Stimulated activated CD8-positive, alpha-beta memory T cell treated with anti-CD3 and anti-CD28 coated beads, Interleukin-7, amount 100 ng/mL, for 1 hour (primary cell): ENCODE measurements at places on chromosomes 12 and 14.

GRCh38 chr12:43852744-43853143 is 16.9 kb downstream of the TMEM117 start:
- no peak for DNase-seq

- DNase-seq = no peak
Measured at GRCh38 chr14:56738020-56738419, 72.3 kb downstream of the OTX2 start.

- DNase-seq = no peak
Measured at GRCh38 chr12:95474660-95474958, 657 bp downstream of the METAP2 start.

- peak; percentile 53 for DNase-seq
Measured at GRCh38 chr14:22561661-22562579, 27.1 kb downstream of the DAD1 start.

GRCh38 chr14:37597914-37598746 is 2.7 kb downstream of the TTC6 start:
- no peak for DNase-seq

GRCh38 chr12:6703631-6704030 is 3.0 kb upstream of the PIANP start:
- DNase-seq = no peak

DNA sequence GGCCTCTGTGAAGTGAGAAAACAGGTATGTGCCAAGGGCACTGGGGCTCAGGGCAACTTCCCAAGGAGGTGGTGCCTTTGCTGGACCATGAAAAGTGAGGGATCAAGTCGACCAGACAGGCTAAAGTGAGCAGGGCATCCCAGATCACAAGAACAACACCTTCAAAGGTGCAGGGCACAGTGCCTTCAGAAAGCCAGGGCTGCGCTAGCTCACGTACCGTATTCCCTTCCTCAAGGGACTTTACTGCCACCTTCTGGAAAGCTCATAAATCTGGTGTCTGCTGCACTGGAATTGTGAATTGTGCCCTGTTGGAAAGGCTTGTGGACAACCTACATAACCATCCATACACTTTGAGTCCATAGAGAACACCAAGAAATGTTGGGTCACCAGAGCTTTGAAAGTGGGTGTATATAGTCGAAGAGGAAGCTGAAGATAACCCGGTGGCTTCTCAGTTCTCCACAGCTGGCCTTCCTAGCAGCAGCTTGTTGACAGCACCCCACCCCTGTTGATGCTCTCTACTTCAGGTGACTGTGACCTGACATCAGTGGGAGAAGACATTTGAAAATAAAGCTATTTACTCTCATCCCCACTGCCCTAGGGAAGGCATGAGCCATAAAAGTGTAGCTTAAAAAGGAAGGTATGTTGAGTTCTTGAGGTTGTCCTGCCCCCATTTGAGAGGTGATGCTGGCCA is 24.5 kb downstream of the FIGNL2 start:
- no peak for DNase-seq

- no peak for DNase-seq
Measured at GRCh38 chr14:51638071-51638944, 13.4 kb upstream of the FRMD6 start.

DNA sequence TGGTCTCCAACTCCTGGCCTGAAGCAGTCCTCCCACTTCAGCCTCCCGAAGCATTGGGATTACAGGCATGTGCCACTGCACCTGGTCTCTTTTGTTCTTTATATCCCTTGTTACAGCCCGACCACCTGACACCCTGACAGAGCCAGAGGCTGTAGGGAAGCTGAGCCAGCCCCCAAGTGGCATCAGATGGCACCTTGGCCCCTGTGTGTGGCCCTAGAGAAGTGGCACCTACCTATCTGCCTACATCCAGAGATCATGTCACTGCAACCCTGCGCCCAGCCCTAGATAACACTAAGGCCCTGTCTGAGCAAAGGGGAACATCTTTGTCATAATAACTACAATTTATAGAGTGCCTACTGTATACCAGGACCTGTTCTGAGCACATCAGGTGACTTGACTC is 235.0 kb downstream of the AACS start:
- DNase-seq = no peak

GRCh38 chr12:112199136-112199535 is 73.8 kb downstream of the TRAFD1 start:
- DNase-seq = no peak

GRCh38 chr14:69087061-69087461 is 65.9 kb downstream of the DCAF5 start:
- DNase-seq = no peak

GRCh38 chr14:50963919-50964318 is 19.6 kb upstream of the PYGL start:
- no peak for DNase-seq

- no peak for DNase-seq
Measured at GRCh38 chr14:99047441-99048031, 224.5 kb downstream of the BCL11B start.

DNA sequence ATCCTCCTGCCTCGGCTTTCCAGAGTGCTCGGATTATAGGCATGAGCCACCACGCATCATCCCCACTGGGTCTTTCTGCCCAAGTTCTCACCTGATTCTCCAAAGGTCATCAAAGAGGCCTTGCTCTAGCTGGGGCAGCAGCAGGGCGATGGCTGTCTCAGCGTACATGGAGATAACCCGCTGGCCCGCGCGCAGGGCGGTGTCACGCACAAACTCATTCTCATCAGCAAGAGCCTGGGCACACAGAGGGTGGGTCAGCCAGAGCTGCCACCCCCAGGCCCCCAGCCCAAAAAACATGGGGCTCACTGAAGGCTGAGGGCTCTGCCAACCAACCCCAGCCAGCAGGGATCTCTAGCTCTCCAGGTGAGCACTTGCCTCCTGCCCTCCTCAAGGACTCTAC is 27.7 kb upstream of the RAB35 start:
- DNase-seq = no peak

- DNase-seq = no peak
Measured at GRCh38 chr14:78705989-78706388, 535.8 kb downstream of the NRXN3 start.

- DNase-seq = no peak
Measured at GRCh38 chr14:100530270-100531072, 56.7 kb downstream of the BEGAIN start.

DNA sequence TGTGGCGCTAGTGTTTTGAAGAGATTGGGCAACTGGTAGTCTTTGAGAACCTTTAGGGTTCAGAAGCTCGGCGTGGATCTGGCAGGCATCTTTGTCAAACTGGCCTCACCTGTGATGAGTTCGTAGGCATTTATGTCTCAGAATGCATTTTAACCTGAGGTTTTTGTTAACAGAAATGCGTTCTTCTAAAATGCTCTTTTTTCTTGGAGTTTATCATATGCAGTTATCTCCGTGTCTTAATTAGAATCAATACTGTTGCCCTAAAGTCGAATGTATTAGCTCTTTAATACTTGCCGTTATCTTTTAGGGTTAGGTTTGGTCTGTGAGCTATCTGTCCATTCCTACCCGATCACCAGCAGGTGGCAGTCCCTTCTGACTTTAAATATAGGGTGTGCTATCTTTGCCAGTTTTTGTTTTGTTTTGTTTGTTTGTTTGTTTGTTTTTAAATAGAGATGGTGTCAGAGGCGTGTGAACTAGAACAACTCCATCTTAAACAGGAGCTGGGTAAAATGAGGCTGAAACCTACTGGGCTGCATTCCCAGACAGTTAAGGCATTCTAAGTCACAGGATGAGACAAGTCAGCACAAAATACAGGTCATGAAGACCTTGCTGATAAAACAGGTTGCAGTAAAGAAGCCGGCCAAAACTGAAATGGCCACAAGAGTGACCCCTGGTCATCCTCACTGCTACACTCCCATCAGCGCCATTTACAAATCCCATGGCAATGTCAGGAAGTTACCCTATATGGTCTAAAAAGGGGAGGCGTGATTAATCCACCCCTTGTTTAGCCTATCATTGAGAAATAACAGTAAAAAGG is 1.4 kb downstream of the ATF1 start:
- no peak for DNase-seq

GRCh38 chr12:4273652-4274395 is at the start of gene CCND2:
CCND2 (plus strand) TSS chr12:4273762; CDS start chr12:4274041, 279 bp downstream.
- peak; percentile 54 for DNase-seq

DNA sequence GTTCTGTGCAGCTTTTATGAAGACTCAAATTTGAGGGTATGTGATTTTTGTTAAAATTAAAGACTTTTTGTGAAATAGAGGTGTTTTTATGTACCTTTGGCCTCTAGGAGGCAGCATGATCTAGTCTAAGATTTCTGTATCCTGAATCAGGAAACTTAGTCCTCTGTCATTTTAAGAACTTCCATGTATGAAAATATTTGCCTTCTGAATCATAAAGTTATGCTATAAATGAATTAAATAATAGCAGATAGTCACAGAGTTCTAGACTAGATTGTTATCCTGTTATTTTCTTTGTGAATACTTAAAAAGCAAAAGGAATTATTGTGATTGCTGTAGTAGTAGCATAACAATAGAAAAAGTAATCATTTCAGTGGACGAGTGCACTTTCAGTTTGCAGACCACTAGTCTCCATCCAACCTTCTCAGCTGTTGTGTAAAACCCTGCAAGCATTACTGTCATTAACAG is 56.3 kb downstream of the FGD4 start:
- no peak for DNase-seq

DNA sequence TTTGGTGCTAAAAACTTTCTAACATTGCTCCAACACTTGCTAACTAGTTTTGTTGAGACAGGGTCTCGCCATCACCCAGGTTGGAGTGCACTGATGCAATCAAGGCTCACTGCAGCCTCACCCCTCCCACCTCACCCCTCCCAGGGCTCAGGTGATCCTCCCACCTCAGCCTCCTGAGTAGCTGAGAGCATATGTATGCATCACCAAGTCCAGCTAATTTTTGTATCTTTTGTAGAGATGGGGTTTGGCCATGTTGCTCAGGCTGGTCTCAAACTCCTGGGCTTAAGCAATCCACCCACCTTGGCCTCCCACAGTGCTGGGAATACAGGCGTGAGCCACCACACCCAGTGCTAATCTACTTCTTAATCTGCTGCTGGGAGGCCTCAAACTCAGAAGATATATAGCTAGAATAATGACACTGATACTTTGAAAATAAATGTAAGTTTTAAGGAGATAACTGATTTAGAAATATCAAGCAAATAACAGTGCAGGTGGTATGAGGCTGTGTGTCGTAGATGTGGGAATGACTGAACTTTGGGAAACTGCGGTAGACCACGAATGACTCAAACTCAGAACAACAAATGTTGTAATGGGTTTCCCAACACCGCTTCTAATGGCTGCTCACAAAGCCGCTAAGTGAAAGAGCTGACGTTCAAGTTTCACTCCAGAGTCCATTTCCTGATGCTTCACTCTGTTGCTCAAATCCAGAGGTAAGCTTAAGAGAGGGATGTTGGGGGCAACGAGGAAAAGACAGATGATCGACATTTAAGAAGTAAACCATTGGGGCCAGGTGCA is 10.0 kb downstream of the TMCC3 start:
- no peak for DNase-seq
